Activated naive CD4-positive, alpha-beta T cell treated with Interleukin-2 at 50 U/mL for 16 hours (primary cell): ENCODE measurements at places on chromosomes 16 and 17.

DNA sequence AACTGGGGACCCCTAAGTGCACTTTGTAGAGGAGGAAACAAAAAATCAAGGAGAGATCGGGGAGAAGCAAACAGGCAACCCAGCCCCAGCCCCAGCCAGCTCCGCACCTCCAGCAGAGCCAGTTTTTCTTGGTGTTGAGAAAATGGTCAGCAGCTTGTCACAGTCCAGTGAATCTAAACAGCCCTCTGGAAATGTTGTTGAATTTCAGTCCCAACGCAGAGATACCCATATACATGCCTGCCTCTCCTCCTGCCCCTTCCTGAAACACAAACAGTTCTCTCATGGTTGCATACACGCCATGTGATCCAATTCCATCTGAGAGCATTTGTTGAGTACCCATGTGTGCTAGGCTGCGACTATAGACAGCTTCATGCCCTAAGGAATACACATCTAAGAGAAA is 42.4 kb upstream of the LHX1 start:
- no peak for DNase-seq

- no peak for DNase-seq
These were observed 143.5 kb upstream of the HLF start for GRCh38 chr17:55121268-55121667.

DNA sequence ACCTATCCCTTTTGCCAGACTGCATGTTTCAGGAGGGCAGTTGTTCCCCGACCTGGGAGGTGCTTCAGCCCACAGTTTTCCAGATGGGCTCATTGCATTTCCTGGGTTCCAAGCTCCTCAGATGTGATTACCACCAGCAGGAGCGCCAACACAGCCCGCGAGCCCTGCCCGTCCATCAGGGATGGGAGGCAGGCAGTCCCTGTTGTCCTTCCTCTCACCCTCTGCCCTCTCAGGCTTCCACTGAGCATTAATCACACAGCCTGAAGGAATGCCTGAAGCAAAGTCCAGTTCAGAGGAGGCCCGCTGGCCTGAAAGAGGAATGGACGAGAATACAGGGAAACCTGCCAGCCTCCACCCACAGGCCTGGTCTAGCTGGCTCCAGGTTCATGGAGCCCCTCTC is 256.3 kb upstream of the SDK2 start:
- no peak for DNase-seq

DNA sequence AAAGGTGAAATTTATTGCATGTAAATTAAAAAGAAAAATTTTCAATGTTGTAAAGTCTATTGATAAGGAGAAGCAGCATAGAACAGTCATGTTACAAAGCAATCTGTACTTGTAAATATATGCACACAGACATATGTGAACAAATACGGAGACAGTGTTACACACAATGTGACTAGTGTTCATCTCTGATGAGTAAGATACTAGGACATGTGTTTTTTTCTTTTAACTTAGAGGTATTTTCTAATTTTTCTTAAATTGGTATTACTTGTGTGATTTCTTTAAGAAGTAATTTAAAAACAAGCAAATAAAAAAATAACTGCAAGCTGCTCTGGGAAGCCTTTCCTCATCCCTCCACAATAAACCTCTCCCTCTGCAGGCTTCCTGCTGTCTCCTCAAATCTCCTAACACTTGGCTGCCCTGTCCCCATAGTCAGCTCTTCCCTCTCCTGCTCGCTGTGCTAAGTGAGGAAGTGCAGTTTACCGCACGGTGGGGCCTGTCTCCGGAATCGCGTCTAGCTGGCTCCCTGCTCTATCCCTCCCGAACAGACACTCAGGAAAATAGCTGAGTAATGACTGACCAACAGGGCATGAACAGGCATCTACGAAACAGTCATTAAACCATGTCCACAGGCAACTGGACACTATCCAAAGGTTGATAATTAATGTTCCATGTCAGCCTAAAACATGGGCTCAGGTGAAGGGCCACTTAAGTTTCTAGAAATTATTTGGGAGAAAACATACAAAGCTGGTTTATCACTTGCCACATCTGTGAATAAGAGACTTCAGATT is 35.9 kb downstream of the CMTM4 start:
- DNase-seq: no peak

DNA sequence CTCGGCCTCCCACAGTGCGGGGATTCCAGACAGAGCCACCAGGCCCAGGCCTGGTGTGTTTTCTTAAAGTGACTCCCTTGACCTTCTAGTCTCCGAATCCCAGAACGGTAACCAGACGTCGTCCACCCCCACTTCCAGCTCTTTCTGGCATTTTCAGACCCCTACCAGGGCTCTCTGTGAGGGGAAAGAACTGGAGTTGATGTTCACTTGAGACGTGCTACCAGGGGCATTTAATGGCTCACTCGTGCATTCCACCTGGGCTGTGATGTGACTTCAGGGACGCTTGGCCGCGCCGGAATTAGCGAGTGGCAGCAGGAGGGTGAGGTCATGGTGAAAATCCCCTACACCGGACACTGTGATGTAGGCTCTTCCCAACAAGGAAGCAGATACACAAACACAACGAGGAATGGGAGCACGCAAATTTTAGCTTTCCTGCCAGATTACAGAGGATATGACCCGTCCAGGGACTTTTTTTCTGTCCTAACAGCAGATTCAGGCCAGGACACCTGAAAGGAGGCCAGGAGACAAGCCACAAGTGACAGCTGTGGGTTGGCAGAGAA is 1.1 kb upstream of the GNA13 start:
- DNase-seq: no peak

- peak; percentile 48 for DNase-seq
These were observed 10.2 kb upstream of the NFATC3 start for GRCh38 chr16:68074850-68075555.
